ENCODE measurements at places on chromosomes 2 and 18. TPM values are rescaled to one million over a fixed set of nuclear protein-coding genes. Genes with fewer than 3 reads are reported as not detected.

DNA sequence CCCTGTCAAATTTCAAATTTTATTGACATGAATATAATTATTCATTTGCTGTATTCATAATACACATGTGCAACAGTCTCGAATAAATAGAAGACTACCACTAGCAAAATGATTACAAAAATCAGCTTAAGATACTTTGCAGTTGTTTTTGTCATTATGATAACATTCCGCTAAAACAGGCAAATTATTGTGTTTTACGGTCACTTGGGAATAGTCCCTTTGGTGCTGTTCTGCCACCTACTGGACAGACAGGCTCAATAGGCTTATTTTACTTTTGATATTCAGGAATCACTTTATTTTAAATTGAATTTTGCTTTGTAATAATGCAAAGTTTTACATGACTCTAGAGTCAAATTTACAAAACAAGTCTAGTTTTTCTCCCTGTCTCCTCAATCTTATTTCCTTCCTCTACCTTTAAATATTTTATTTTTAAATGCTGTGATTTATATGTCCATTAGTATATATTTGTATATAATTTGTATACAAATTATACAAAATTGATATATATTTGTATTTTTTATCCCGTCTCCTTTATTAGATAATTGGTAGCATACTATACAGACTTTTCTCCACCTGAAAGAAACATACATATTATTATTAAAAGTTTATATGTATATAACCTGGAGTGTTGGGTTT lies 456.3 kb downstream of the DLGAP1 start:
- DNase-seq: no peak

DNA sequence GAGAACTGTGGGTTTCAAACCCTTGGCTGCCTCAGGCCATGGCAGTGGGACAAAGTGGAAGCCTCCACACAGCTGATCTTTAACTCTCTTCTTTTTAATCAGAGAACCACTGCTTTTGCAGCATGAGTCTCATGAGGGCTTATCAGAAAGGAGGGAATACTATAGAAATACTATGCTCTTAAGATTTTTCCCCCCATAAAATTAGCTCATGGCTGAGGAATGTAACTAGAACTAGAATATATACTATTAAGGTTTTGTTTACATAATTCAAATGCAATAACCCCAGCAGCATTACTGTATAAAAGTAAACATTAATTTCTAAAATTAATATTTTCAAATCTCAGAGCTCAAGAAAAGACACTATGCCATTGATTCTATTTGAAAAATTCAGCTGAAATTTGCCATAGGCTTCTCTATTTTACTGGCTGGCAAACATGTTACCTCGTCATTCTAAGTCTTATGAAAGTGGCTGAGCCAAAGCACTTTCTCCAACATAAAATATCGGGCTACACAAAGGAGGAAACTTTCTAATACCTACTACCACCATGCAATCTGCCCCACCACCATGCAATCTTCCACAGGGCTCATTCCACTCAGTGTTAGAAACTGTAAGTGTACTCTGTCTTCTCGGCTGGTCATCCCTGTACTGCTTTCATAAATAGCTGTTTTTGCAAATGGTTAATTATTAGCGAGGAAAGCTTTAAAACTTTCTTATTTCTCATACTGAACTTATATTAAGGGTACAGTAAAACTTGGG lies 42.5 kb downstream of the WDR35 start:
- DNase-seq: no peak

DNA sequence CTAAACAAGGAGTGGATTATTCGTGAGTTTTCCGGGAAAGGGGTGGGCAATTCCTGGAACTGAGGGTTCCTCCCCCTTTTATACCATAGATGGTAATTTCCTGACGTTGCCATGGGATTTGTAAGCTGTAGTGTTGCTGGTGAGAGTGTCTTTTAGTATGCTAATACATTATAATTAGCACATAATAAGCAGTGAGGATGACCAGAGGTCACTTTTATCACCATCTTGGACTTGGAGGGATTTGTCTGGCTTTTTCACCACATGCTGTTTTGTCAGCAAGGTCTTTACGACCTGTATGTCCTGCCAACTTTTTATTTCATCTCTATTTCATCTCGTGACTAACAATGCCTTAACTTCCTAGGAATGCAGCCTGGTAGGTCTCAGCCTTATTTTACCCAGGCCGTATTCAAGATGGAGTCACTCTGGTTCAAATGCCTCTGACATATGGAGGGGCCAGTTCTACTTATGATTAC lies 124.8 kb upstream of the B3GNT2 start:
- no peak for DNase-seq

DNA sequence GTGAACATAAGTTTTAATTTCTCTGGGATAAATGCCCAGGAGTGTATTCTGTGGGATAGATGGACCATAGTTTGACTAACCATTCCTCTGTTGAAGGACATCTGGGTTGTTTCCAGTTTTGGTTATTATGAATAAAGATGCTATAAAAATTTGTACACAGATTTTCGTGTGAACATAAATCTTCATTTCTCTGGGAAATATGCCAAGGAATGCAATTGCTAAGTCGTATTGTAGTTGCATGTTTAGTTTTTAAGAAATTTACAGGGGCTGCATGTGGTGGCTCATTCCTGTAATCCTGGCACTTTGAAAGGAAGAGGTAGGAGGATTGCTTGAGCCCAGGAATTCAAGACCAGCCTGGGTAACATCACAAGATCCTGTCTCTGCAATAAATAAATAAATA lies 6.9 kb upstream of the SLC11A1 start:
- DNase-seq: no peak

TNFAIP6 gene
- total RNA-seq: 0.71 TPM

DNA sequence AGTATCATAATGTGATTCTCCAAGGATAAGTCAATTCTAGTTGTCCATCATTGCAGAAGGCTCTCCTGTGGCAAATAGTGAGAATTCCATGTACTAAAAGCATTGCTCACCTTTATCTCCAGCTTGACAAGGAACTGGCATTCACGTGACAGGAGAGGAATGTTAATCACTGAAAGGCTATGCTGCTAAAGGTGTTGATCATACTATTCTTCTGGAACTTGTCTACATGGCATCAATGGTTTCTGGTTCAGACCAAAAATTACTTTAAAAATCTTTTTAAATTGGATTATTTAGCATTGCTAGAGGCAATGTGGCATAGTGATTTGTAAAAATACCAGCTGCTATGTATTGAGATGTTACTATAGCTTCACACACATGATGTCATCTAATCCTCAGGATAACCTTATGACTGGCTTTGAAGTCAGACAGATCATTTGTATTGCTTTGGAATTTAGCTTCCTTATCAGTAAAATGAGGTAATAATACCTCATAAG lies 414.4 kb downstream of the MTX2 start:
- DNase-seq: no peak

DNA sequence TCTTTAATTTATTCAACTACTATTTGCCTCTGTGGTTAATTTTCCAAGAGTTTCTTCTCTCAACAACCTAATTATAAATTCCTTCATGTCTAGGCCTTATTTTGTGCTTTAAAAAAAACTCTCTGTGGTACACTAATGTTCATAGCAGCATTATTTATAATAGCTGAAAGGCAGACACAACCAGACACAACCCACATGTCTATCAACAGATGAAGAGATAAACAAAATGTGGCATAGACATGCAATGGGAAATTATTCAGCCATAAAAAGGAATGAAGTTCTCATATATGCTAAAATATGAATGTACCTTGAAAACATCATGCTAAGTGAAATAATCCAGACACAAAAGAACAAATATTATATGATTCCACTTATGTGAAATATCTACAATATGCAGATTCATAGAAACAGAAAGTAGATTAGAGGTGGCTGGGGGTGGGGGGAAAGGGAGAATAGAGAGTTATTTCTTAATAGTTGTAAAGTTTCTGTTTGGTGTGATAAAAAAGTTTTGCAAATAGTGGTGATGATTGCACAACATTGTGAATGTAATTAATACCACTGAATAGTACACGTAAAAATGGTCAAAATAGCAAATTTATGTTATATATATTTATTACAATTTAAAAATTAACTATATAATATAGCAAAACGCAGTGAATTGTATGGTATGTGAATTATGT lies 28.1 kb upstream of the RASGRP3 start:
- DNase-seq: no peak

DNA sequence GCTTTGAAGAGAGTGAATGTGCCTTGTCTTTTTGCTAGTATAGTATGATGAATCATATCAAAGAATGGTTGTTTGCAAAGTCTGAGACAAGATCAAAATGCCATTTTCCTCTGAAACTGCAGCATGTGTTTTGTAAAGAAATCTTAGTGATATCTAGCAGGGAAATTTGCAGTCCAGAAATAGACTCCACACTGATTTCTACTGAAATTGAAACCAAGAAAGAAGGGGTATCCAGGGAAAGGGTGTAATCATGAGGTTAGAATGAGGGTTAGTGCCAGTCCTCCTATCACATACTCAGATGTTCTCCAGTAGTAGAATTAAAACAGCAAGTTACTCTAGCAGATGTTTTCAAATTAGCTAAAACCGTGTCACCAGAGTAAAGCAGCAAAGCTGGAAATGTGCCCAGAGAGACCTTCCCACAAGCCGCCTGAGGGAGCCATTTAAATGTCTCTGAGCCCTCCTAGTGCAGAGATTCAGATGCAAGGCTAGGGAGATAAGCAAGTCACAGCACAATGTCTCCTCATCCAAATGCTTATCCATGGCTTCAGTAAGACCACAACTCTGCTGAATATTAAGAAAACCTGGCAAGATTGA lies 4.9 kb downstream of the DLGAP1 start:
- DNase-seq: no peak

- no peak for DNase-seq
Measured at GRCh38 chr2:216658757-216659156, 25.5 kb downstream of the IGFBP2 start.

DNA sequence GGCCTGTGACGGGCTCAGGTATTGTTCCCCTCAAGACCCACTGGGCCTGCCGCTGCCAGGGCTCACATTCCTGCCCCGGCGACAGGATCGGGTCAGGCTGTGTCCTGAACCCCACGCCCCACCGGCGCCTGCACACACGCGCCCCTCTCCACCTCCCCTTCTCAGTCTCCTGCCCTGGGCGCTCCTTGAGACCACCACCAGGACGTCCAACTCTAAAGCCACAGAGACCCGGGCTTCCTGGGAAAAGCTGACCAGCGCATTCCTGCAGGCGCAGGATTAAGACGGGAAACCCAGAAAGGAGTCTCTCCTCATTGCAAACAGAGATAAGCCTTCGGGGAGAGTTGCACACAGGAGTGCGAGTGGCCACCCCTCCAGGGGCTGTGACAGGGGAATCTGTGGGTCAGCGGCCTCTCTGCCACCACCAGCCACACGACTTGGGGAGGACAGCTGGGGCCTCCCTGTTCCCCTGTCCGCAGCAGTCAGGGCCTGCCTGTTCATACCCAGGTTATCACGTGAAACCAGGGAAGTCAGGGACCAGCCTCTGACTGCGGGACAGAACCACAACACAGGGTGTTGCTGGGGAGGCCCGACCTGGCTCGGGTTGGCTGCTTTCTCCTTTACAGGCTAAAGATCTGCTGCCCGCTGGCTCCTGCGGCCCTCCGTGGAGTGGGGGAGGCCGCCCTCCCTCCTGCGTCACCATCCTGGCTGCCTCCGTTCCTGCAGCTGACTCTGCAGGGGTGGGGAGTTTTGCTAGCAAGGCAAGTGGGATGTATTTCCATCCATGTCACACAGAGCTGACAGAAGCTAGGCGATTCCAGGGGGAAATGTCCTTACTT lies 88.8 kb downstream of the ZCCHC2 start:
- peak; percentile 23 for DNase-seq

DNA sequence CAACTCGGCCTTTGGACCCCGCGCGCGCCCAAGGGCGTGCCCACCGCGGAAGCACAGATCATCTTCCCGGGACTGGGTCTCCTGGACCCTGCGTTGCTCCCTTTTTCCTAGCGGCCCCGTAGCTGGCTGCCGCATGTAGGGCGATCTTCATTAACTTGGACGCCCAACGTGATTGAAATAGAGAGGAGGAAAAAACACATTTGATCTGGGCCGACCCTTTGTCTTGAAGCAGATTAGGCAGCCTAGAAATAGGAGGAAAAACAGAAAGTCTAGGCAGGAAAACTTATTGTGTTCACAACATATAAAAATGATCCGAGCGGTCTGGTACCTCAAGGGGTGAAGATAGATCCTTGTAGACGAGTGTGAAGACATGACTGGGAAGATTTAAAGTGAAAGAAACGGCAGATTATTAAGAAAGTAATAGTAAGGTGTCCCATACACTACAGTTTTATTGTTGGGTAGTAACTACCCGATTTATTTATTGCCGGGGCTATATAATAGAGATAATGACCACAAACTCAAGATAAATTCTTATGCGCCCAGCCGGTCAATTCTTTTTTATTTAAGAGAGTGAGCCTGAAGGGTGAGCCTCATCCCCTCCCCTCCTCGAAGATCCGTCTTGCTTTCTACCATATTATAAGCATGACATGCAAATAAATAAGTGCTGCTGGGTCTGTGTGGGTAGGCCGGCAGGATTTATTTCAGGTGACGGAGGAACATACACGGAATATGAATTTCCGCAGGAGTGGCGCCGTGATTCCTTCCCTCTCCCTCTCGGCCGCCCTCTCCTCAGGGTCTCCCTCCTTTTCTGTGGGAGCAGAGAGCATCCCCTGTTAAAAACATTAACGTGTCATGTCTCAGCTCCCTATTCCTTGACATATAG lies 147.4 kb downstream of the MEIS1 start:
- no peak for DNase-seq

- DNase-seq: no peak
Measured at GRCh38 chr2:160695402-160696086, 201.9 kb upstream of the RBMS1 start.

EIF2B4 gene
- total RNA-seq: 53.6 TPM

CD28 gene
- 0.17 TPM for total RNA-seq

DNA sequence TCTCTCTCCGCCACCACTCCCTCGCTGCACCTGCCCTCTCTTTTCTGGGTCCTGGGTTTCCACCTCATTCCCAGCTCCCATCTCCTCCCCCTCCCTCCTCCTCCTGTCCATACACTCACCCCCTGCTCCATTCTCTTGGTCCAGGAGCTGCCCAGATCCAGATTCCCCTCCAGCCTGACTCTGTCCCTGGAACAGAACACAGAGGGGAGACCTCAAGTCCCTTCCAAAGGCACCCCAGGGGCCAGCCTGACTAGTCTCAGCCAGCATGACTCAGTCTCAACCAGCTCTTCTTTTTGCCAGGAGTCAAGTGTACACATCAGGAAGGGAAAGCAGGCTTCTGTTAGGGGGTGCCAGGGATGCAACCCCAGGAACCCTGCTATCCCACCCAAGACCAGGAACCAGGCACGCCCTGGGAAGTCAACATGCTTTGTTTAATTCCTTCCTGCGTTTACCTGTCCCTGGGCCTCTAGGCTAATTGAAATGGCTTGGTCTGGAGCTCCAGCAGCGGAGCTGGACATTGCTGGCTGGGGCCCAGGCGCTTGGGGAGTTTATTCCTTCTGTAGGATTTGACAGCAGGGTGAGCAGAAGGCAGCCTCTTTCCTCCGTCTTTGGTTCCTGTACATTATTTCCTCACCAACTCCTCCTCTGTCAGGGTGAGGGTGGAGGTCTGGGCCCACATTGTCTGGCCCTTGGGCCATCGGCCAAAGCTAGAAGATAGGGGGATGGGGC lies 28.4 kb upstream of the SELENOI start:
- no peak for DNase-seq

GRCh38 chr18:73748731-73749130 lies 398.9 kb downstream of the FBXO15 start:
- no peak for DNase-seq

GRCh38 chr2:158315000-158315399 lies 141.6 kb downstream of the CCDC148 start:
- DNase-seq: no peak

All from psoas muscle (tissue), 8 donors.